Fibroblast of skin of right biceps (primary cell): ENCODE measurements at places on chromosomes 13 and 19.
A peak's percentile ranks its signal among the peaks of the same experiment; 100 is the strongest.

GRCh38 chr13:67267136-67267535 lies 37.0 kb upstream of the PCDH9 start:
- peak; percentile 41 for DNase-seq

GRCh38 chr13:33032037-33032625 lies 15.9 kb downstream of the KL start:
- peak; percentile 6 for DNase-seq

DNA sequence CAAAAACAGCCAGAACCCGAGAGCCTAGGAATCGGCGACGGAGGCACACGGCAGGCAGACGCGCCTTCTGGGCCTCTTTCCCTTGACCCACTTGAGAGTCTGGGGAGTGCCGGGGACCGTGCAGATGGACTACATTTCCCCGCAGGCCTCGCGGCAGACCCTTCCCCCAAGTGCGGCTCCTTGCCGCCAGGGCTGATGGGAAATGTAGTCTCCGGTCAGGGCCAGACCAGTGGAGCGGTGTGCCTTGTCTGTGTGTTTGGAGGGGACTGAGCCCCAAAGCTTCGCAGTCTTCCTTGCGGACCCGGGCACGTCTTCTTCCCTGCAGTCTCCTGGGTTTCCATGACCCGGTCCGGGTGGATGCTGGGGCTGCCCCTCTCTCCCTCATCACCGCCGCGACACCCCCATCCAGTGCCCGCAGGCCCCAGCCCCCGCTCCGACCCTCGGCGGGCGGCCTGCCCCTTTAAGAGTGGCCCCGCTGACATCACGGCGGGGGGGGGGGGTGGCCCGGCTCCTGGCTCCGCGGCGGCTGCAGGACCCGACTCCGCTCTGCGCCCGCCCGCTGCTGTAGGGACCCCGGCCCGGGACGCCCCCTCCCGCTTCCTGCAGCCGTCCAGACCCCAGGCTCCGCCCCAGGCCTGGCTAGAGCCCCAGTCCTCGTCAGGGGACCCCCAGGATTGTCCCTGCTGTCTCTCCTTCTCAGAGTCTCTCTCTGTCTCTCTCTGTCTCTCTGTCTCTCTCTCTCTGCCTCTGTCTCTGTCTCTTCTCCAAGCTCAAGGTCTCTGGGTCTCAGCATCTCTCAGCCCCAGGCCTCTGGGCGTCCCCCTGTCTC lies 758 bp upstream of the CACNG7 start:
- DNase-seq, result peak; percentile 65

DNA sequence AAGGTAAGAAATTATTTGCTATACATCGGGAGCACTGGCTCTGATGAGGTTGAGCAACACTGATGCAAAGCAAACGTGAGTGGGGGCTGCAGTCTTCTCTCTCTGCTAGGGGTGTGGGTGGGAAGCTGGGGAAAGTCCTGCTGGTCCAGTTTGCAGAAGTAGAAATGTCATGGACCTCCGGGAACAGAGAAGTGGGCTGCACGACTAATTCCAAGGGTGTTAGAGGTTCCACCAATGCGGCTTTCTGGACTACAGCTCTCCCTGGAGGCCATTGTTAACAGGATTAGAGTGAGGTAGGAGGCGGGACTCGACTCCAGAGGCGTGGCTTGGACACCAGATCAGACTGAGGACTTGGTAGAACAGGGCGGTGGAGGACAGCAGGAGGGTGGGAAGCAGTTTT lies 5.7 kb upstream of the FBXO27 start:
- DNase-seq, result peak; percentile 36

DNA sequence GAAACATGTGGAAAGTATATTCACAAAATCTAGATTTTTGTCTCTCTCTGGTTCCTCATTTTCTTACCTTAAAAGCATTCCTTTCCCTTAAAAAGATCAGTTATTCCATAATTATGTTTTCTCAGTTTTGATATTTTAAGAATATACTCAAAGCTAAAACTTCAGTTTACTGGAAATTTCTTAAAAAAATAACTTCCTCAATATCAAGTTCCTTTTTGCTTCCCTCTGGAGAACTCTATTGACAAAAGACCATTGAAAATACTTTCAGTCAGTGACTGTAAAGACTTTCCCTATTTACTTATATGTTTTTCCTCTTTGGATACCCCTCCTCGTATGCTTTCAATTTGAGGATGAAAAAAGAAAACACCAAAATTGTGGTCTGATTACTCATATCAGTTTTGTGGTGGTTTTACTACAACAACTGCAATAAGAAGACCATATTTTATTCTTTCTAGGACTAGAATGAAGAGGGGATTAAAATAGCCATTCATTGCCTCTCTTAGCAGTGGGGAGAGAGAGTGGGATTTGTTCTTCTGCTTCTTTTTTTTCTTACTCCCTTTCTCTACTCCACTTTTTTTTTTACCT lies 113.2 kb downstream of the ESD start:
- peak; percentile 67 for DNase-seq

DNA sequence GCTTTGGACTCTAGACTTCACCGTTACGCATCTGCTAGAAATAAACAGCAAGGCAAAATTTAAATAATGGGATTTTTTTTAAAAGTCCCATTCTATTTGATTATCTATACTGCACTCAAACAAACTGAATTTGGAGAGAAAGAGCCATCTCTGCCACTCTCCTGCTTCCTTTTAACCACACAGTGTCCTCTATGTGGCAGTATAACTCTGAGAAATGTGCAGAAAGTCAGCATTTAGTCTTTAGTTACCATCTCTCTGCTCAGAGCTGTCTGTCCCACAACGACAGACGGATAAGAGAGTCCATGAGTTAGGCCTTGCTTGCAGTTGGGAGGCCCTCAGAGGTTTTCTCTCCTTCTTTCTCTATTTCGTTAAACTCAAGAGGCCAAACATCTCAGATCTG lies 21.2 kb downstream of the CCNA1 start:
- peak; percentile 28 for DNase-seq

DNA sequence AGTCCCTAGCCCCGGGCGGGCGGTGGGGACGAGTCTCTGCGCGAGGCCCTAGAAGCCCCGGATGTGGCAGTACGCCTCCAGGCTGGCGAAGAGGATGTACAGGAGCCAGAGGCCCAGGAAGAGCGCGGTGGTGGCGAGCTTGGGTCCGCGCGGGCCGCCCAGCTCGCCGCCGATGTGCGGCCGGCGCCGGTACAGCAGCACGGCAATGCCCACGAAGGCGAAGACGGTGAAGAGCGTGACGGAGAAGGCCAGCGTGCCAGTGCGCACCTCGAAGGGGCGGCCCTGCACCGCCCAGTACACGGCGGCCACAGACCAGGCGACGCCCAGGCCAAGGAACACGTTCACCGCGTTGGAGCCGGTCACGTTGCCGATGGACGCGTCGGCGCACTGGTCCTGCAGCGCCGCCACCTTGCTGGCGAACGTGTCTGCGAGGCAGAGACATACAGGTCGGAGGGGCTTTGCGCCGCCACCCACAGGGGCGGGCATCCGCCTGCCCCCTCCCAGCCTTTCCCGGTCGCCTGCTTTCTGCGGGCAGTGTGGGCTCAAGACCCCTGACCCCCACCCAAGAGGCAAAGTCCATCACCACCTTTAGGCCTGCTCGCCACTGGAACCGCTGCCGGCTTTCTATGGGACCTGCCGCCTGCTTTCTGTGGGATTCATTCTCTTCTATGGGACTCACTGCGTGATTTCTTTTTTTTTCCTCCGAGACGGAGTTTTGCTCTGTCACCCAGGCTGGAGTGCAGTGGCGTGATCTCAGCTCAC lies 10.9 kb upstream of the MEIS3 start:
- peak; percentile 54 for DNase-seq

DNA sequence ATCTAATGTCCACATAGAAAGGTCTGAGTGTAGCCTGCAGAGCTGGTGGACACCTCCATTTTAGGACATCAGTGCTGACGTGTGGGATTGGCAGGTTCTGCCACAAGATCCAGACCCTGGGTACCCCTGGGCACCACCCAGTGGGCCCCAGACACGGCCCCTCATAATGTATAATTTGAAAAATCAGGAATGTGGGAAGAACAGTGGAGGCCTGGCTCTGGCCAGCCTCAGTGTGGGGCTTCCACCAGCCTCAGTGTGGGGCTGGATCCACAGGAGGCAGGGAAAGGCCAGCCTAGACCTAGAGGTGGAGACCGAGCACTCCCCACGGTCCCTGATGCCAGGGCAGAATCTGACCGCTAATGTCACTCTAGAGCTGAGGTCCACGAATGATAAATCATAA lies 150.7 kb upstream of the SOX1 start:
- DNase-seq, result no peak
